HuH-7.5 (cell line): ENCODE measurements at places on chromosomes 2 and 18.

- no peak for DNase-seq
These were observed 167.5 kb upstream of the ZFP36L2 start for GRCh38 chr2:43393918-43394317.

DNA sequence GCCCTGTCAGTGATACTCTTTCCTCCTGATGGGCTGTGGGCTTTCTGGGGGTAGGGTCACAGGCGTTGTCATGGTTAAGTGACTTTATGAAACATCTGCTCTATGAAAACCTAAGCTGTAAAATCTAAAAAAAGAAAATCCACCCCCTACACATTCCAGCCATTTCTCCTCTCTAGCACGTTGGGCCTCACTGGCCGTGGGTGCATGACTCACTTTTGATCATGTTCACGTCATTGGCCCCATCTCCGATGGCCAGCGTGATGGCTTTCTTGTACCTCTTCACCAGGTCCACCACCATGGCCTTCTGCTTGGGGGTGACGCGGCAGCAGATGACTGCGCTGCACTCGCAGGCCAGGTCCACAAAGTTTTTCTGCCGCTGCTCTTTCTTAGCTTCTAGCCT, 39.3 kb upstream of the NARS1 start:
- DNase-seq = no peak

DNA sequence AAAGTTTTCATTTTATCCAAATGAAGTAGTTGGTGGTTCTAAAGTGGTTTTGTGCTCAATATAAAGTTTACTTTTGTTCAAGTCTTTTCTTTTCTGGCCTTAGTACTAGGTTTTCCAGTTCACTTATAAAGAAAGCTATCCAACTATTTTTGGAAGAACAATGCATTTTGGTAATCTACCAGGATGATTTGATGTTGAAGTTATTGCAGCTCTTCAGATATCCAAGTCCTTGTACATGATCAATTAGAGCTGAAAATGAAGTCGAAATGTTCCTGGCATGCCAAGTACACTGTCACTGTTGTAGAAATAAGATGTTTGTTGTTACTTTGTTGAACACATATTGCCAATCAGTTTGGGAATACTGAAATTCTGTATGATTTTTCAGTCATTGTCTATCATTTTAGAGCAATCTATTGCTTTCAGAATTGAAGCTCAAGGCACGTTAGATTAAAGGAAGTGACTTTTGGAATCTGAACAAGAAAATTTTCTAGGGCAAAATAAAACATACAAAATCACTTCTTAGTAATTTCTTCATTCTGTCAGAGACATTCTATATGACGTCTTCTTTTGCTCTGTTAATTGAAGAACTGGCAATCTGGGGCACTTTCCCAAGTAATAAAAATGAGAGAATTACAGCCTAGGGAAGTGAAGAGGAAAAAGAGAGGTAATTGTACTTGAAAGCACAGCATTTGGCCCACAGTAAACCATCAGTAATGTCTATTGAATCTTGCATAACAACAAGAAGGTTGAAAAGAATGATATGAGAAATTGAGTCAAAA, 232.3 kb downstream of the MREG start:
- no peak for DNase-seq

DNA sequence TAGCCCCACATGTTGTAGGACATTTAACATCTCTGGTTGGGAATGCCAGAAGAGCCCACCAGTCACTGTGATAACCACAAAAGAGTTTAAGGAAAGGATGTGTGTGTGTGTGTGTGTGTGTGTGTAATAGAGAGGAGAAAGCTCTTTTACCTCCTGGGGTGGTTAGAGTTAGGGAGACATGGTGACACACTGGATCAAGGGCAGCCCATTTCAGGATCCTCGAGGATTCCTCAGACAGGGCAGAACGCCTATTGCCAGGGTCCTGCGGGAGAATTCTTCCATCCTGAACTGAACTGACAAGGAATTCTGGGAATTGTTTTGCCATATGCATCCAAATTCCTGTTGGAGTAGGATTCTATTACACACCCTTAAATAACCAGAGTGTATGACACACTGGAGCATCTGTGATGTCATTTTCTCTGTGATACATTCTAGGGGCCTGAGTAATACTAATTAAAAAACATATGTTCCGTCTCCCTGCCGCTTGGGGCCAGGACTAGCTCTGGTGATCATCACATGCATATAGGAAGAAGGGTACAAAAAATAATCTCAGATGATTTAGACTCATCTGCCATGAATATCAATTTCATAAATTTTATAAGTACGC, 156.4 kb upstream of the MMADHC start:
- DNase-seq = no peak

- no peak for DNase-seq
These were observed 568.3 kb upstream of the MEX3C start for GRCh38 chr18:51765606-51766360.

GRCh38 chr2:16281451-16282335, 341.3 kb downstream of the MYCN start:
- no peak for DNase-seq

GRCh38 chr18:44857744-44858491, 177.2 kb downstream of the SETBP1 start:
- no peak for DNase-seq

GRCh38 chr2:190271783-190272456, 47.7 kb downstream of the HIBCH start:
- no peak for DNase-seq

- no peak for DNase-seq
These were observed 332.9 kb downstream of the SOCS6 start for GRCh38 chr18:70621710-70622109.

DNA sequence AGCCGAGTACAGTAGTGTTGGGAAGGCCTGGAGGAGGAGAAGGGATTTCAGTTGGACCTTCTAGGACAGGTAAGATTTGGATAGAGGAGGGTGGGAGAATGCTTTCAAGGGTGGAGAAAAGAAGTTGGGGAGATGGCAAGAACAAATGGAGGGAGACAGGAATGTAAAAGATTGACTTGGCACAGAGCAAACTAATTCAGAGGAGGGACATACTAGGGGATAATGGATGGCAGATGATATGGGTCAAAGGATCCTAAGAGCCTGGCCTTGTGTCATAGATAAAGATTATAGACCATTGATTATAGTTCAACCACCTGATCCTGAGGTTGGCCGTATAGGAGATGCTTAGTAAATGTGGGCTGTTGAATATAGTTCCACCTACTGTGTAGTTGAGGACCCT, 12.4 kb downstream of the WDR43 start:
- DNase-seq = no peak

- no peak for DNase-seq
These were observed 6.6 kb upstream of the TUBB6 start for GRCh38 chr18:12301263-12302005.

DNA sequence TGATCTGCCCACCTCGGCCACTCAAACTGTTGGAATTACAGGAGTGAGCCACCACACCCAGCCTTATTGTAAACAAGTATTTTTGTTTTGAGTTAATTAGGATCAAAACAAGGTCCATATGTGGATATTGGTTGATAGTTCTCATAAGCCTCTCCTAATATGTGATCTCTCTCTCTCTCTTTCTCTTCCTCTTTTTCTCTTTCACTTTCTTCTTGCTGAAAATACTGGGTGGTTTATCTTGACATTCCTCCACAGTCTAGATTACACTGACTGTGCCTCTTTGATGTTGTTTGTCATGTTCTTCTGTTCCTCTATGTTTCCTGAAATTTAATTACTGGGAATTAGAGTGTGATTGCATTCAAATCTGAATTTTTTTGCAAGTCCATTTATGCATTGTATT, 547.5 kb upstream of the NRXN1 start:
- DNase-seq = no peak

GRCh38 chr18:34038086-34038485, 186.6 kb downstream of the NOL4 start:
- no peak for DNase-seq

DNA sequence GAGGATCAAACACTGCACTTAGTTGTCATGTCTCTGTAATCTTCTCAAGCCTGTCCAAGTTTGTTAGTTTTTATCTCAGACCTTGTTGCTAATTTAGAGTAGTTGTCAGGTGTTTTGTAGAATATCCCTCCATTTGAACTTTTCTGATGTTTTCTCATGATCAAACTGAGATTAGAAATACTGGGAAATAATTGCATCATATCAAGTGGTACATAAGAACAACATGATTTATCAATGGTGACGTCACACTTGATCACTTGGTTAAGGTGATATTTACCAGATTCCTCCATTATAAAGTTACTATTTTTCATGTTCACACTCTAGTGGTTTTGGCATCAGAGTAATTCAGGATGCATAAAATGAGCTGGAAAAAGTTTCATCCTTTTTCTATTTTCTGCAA, 1182.4 kb upstream of the ZEB2 start:
- DNase-seq = no peak

- DNase-seq = no peak
These were observed 6.7 kb upstream of the SCYGR1 start for GRCh38 chr2:227394401-227394800.

DNA sequence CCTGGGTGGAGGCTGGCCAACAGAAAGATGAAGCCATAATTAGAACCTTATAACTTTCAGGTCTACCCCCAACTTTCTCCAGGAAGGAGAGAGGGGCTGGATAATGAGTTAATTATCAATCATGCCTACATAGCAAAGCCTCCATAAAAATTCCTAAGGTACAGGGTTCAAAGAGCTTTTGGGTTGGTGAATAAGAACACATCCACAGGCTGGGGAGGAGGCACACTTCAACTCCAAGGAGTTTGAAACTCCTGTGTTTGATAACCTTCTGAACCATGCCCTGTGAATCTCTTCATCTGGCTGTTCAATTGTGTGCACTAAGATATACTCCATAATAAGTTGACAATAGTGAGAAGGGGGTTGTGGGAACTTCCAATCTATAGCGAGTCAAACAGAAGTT, 552.3 kb downstream of the TDRD15 start:
- DNase-seq = no peak

DNA sequence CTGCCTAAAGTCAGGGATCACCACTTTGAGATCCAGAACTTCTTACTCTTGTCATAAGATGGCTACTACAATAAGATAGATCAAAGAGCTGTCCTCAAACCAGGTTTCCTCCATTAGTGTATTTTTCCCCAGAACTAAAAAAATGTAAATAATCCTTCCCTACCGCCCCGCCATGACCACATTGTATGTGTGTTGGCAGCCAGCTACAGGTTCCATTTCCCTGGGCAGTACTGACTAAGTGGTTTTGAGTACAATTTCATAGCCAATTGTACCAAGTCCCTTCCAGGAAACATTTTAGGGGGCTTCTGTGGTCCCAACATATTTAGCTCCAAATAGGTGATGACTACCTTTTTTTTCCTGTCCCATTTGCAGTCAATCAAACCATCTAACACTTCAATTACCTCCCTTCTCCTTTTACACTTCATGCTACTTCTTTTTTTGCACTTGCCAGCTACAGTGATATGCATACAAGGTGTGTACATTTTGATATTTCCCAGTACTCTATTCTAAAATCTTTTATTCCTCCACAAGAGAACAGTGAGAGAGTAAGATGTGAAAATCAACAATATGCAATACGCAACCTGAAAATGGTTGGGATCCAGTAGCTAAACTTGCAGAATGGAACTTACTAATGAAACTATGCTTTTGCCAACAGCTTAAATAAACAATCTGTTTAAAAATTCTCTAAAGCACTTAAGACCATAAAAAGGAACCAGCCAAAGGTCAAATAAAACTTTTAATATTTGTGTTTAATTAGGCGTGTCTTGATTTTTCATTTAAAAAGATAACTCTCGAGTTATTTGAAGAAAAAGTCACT, 3.9 kb downstream of the PUM2 start:
- no peak for DNase-seq

DNA sequence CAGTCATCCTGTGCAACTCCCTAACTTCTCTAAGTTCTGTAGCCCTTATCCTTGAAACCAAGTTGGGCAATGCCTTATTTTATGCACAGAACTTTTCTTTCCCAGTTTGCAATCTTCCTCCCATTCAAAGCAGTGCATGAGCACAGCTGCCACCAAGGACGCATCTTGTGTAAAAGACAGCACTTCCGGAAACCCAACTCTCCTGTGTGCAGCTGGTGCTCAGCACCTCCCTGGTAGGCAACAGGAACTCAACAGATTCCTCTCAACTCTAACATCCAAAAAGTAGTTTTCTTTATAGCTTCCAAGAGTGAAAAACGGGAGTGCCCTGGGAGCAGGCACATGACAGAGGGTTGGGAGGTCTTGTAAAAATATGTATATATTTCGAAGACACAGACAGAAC, 2.2 kb downstream of the TMEM18 start:
- DNase-seq = no peak

DNA sequence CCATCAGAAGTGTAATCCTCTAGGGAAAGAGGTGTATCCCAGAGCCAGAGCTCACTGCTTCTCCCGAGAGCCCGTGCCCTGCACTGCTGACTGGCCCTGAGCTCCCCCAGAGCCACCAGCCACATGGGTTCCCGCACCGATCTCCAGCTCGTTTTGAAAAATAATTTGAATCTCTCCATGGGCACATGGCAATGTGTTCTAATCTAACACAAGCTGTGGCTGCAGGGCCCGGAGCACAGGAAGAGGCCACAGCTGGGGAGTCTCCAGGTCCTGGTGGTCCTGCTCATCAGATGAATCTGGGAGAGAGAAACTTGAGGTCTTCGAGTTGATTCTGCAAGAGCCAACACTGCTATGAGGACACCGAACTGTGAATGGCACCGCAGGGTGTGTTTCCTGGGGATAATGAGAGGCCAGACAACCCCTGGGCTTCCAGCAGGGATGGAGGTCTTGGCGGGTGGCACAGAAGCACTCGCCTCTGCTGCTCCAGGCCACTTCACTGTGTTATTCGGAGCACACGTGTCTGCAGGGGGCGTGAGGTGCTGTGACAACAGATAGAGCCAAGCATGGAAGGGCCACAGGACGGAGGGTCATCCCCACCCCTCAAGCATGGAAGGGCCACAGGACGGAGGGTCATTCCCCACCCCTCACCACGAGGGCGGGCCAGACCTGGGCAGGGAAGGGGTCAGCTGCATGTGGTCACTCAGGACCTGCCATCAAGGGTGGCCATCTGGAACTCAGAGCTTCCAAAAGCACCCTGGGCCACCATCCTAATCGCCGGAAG, 196.8 kb downstream of the NDUFA10 start:
- no peak for DNase-seq

DNA sequence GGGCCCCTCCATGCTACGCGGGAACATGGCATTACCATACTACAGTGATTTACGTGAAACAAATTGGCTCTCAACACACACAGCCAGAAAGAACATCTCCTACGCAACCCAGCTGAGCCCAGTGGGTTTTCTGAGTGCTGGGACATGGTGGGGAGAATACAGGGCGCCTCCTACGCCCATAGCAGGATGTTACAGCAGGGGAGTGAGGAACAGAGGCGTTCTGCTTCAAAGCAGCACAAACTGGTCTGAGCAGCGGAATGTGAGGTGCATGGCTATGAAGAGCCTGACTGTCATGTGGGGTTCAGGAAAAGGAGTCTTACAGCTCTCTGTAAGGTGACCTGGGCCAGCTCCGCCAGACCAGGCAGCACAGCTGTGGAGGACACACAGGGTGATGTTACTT, 108.6 kb upstream of the REV1 start:
- DNase-seq = no peak

DNA sequence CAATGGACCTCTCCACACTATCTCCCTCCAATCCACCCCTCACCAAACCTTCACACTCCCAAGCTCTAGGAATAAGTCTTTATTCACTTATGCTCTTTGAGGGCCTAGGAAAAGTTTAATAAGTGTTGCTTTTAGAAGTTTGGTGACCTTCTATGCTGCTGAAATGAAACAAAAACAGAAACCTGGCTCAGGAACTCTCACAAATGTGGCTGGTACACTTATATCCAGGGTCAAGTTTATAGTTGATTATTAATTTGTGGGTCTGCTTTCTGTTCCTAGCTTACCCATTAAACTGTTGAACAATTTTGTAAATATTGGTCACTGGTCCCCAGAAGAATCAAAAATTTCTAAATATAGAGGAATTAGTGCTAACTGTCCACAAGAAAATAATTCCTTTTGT, 14.2 kb upstream of the ANKRD44 start:
- DNase-seq = no peak
